CD4-positive, alpha-beta T cell (primary cell): ENCODE measurements at places on chromosomes 6 and 20.

GRCh38 chr6:20608356-20608755, 74.1 kb downstream of the CDKAL1 start:
- no peak for DNase-seq

GRCh38 chr20:20765696-20766365, 53.4 kb upstream of the RALGAPA2 start:
- no peak for DNase-seq

GRCh38 chr20:38139977-38140753, 24.9 kb downstream of the TGM2 start:
- no peak for DNase-seq

- no peak for DNase-seq
Measured at GRCh38 chr20:11454966-11455799, 462.5 kb upstream of the BTBD3 start.

GRCh38 chr20:23003077-23003635, 32.0 kb upstream of the SSTR4 start:
- no peak for DNase-seq

DNA sequence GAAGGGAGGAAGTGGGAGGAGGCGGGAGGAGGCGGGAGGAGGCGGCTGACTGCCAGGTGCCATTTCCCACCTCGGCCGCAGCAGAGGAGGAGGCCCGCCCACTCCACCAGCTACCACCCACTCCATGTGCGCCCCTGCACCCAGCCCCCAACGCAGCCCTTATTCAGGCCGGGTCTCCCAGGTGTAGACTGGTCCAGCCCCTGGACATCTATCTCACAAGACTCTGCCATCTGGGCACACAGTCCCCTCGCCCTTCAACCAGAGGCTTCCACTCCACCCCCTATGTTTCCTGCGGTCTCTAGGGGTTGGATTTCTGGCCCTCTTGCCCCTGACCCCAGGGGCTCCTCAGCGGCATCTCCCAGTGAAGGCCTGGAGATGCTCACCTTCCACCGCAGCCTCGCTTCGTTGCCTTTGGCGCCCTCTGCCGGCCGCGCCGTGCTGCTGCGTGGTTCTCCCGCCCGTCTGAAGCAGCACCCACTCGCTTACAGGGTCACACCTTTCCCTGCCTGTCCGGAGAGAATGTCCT, 32.6 kb upstream of the FAM83D start:
- peak; percentile 90 for DNase-seq

GRCh38 chr6:151229401-151230276, 10.1 kb upstream of the AKAP12 start:
- DNase-seq, result no peak
